Natural killer cell treated with Interleukin-12 subunit alpha and Interleukin-12 subunit beta and Interleukin-15 and Interleukin-18, amount 100 ng/mL, for 72 hours (primary cell): ENCODE measurements at places on chromosomes 11 and 22.

- DNase-seq: no peak
Measured at GRCh38 chr11:94243571-94244515, 60.5 kb upstream of the IZUMO1R start.

- DNase-seq: no peak
Measured at GRCh38 chr11:19458231-19458630, 217.5 kb upstream of the E2F8 start.

DNA sequence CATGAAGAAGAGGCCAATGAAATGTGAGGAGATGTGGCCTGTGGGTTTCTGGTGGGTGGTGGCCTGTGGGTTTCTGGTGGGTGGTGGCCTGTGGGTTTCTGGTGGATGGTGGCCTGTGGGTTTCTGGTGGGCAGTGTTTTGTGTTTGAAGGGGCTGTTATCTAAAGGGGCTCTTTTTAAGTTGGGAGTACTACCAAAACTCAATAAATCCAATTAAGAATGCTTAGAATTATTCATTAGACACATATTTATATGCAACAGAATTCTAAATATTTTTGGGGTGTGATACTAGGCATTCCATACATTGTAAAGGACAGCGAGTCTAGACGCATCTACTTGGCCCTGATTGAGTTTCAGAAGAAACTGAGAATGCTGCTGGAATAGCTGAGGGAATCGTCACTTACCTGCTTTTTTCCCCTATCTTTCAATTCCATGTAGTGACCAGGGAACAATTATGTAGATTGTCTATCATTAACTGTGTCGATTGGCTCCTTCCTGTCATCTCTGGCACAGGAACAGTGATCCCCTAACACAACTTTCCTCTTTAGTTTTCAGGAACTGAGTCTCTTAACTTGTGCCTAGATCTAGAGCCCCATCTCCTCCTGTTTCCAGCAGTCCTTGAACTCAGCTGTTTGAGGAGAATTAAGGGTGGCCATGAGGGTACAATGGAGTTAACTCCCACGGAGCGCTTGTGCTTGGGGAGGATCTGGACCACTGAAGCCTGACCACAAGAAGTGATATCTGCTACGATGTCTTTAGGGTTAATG is 37.3 kb upstream of the TOP3B start:
- DNase-seq: no peak

GRCh38 chr11:68469122-68469521 is 8.6 kb downstream of the PPP6R3 start:
- DNase-seq: no peak

GRCh38 chr11:32039149-32039548 is 51.7 kb upstream of the RCN1 start:
- DNase-seq: no peak

- DNase-seq: no peak
Measured at GRCh38 chr11:61158691-61159381, 2.4 kb downstream of the VPS37C start.

DNA sequence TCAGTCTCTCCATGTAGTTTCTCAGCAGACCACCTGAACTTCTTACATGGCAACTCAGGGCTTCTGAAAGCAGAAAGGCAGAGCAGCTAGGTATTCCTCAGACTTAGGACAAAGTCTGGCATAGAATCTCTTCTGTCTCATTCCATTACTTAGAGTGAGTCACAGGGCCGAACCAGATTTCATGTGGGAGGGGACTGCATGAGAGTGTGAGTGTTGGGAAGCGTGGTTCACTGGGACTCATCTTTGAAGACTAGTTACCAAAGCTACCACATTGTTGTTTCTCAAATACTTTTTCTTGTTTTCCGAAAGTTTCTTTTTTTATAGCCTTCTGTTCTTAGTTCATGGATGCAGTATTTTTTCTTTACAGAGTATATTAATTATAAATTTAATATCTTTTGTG is 36.1 kb upstream of the SCN3B start:
- no peak for DNase-seq

- no peak for DNase-seq
Measured at GRCh38 chr22:25726241-25726640, 15.7 kb upstream of the MYO18B start.
